ENCODE measurements at places on chromosomes 6 and 20.

DNA sequence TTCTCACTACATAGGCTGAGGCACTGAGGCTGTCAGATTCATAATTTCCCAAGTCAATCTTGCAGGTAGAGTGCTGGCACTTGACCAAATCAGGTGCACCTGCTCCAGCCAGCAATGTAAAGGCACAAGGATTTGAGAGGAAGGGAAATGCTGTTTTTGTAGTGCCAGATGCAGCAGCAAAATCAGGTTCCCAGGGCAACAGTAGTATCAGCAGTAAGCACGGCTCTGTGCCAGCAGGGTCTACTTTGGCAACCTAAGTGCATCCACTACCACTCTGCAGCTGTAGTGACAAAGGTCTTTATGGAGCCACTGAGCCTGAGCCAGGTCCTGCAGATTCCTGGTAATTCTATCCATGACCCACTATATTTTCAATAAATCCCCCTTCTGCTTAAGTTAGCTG, 329.5 kb downstream of the TPBG start:
- DNase-seq = peak; percentile 77

DNA sequence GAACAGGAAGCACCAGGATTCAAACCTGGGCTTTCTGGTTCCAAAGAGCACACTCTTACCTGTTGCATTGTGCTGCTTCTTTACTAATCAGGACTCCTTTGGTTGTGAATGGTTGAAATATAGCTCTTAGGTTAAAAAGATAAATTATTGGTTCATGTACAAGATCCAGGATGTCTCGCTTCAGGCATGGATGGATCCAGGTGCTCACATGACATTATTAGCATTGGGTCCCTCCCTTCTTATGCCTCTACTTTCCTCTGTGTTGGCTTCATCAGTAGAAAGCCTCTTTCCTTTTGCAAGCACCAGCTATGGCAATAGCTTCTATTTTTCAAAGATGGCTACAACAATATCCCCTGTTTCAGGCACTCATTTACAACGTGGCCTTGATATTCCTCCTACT, 217.7 kb upstream of the SULF2 start:
- DNase-seq = no peak

GRCh38 chr6:3124667-3125066, 6.2 kb downstream of the BPHL start:
- DNase-seq = no peak

DNA sequence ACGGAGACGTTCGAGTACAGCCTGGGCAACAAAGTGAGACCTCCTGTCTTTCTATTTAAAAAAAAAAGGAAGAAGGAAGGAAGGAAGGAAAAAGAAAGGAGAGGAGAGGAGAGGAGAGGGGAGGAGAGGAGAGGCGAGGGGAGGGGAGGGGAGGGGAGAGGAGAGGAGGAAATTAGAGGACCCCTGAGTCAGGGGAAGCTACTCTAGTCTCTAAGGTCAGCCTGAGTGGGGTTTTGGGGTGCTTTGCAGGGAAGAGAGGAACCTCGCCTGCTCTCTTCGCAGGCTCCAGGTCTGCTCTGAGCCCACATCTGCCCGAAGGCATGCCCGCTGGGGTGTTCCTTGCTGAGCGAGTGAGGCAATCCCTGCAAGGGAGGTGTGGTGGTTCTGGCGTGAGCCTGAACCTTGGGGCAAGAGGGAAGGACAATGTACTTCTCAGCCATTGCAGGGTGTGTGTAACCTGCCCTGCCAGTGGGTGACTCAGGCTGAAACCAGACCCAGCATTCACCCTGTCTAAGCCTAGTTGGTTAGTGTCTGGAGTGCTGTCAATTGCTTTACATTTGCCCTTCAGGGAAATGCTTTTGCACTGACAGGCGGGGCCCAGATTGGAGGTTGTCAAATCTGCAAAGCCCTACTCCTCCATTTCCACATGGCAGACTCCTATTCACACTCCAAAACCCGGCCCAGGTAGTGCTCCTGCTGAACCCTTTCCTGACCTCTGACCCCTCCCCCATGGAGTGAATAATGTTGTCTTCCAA, 15.3 kb upstream of the MMP9 start:
- no peak for DNase-seq

GRCh38 chr6:43940393-43941087, 170.5 kb downstream of the VEGFA start:
- no peak for DNase-seq

GRCh38 chr20:5844063-5844681, 94.0 kb downstream of the SHLD1 start:
- peak; percentile 60 for DNase-seq

DNA sequence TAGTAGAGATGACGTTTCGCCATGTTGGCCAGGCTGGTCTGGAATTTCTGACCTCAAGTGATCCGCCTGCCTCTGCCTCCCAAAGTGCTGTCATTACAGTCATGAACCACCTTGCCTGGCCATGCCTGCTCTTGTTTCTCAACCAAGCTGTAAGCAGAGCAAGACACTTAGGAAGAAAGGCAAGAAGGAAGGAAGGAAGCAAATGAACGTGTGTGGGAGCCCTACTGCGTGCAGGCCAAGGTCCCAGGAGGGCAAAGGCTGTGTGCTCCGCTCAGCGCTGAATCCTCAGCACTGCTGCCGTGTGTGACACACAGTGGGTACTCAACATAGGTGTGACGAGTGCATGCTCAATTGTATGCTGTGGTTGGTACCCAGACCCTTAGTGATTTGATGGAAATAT, 47.4 kb downstream of the SULF2 start:
- DNase-seq = no peak

- peak; percentile 8 for DNase-seq
Measured at GRCh38 chr6:156687789-156688619, 89.2 kb upstream of the ARID1B start.

GRCh38 chr6:166488076-166488685, 98.3 kb downstream of the RAMACL start:
- no peak for DNase-seq

DNA sequence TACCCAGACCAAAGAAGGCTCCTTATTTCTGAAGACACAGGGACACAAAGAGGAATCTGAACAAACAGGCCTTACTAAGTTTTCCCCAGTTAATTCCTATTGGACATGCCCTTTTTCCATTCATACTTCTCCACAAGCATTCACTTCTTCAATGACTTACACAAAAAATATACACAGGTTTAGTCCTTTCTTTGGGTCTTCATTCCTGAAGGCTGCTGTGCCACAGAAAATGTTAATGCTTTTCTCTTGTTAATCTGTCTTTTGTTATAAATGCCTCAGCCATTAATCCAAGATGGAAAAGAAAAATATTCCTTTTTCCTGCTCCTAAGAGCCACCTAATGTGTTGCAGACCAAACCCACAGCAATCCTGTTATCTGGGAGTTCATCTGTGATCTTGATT, 71.2 kb downstream of the QRSL1 start:
- DNase-seq = no peak

Data from NCI-H1436 treated with DMSO at 0.1 percent for 48 hours (cell line).